ENCODE measurements at places on chromosomes 4 and X.
A peak's percentile ranks its signal among the peaks of the same experiment; 100 is the strongest.

- peak; percentile 35 for DNase-seq
These were observed 6.9 kb downstream of the PJA1 start for GRCh38 chrX:69158166-69158980.

GRCh38 chr4:67512501-67512900 lies 32.8 kb downstream of the CENPC start:
- DNase-seq, result no peak

DNA sequence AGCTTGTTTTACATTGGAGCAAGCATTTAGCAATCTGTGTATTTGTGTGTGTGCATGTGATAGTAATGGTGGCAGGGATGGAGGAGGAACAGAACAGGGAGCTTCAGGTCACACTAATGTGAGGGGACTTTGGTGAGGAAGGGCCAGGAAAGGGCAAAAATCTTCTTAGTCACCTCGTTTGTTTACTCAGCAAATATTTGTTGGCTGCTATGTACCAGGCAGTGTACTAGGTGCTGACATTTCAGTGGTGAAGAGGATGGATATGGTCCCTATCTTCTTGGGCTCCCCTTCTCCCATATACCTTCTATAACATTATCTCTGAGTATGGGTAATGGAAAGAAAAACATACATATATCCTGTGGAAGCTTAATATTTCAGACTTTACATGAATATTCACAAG lies 48.5 kb upstream of the HDAC8 start:
- DNase-seq, result no peak

DNA sequence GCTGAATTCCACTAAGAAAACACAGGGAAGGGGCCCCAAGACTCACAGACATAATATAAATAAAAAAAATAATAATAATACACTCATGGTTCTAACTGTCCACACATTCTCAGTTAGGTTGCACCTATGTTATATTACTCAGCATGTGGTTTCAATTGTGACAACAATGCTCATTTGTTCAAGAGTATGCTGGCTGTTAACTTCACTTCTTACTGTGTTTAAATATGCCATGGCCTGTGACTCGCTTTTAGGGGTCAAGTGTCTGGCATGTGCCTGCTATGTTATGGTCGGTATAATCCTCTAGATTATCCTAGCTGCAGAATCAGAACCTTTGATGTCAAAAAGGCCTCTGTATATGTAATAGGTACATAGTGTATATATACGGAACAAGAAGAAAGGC lies 324.8 kb upstream of the INTU start:
- DNase-seq, result no peak

GRCh38 chrX:19576742-19577141 lies 61.4 kb upstream of the MAP3K15 start:
- DNase-seq, result no peak

- no peak for DNase-seq
These were observed 53.3 kb downstream of the NFKB1 start for GRCh38 chr4:102554482-102554881.

DNA sequence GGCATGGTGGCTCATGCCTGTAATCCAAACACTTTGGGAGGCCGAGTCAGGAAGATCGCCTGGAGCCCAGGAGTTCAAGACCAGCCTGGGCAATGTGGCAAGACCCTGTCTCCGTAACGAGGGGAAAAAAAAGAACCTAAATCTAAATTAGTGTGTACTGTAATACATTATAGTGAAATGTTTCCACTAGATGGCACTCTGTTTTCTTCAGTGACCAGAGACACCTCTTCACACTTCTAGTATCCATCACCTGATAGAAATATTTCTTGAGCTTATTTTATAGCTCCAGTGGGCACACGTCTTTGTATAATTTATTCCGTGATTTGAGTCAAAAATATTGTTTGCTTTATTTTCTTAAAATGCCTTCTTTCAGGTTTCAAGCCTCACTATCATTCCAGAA lies 600.9 kb upstream of the DIPK2B start:
- DNase-seq, result no peak

- DNase-seq, result no peak
These were observed 97.9 kb upstream of the ADAMTS3 start for GRCh38 chr4:72666910-72667309.

DNA sequence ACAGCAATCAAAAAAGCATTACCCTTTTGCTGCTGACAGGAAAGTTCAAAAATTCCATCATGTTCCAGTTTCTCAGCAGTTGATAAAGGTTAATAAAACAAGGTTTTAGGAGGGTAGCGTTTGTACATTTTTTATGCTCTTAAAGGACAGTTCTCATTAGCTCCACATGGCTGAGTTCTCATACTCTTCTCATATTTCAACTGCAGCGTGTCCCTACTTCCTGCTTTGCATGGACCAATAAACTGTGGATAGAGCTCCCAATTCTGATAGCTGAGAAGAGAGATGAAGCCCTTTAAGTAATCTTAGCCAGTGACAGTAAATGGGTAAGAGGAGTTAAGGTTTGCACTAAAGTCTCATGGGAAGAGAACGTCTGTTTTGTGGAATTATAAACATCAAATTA lies 53.5 kb downstream of the SPANXA2 start:
- DNase-seq, result no peak

DNA sequence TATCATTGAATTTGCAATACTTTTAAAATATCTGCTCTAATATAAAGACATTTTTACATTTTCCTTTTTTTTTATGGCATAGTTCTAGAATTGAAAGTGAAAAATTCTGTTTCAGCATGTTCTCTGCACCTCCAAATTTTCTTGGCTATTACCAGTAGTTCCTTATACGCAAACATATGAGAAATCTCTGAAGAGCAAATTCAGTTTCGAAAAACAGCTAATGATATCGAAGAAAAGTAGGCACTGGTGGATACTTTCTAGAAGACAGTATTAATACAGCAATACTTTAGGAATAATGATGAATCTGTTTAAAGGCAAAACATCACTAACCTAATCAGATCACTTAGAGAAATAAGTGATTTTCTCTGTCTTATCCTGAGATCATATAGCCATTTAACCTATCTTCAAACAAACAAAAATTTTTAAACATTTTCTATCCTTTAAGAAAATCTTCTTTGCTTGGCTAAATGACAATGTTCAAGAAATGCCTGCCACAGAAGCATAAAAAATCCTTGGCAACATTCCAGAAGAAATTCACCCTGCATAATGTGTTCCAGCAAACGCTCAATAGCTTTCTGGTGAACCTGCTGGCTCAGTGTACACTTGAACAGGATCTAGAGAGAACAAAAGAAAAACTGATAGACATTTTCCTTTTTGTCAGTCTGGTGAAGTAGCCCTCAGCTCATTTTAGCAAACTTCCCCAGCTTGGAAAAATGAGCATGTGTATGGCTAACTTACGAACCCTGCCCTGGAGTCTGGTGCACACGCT lies 51.2 kb upstream of the KLF3 start:
- DNase-seq, result no peak

DNA sequence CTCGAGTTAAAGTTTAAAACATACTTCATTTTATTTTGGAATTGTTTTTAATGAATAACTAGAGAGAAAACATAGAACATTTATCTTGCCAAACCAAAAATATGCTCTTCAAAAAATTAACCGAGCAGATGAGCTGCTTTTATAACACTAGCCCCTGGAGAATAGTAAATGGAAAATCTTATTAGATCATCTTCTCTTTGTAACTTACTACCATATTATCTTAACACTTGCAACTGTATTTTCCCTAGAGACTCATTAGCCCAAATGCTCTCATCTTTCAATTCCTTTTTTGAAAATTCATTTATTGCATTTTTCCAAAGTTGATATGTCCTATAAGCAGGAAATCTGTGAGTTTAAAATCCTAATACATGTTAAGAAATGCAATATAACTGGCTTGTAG lies 143.3 kb downstream of the CAMK2D start:
- no peak for DNase-seq

GRCh38 chr4:61741327-61742096 lies 541.4 kb downstream of the ADGRL3 start:
- DNase-seq, result peak; percentile 15

DNA sequence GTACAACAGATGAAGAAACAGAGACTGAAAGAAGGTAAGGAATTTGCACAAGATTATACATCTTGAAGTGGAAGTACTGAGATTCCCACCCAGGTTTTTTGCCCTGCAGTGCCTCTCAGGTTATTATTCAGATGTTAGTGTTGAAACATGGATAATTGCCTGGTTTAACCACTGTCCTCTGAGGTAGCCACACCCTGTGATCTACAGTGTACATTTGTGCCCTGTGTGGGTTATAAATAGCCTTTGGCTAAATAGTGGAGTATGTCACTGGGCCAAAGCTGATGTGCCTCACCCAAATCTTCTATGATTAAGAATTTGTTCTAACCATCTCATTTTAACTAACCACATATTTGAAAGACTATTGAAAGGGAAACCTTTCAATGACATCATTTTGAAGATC lies 5.4 kb upstream of the ASB5 start:
- no peak for DNase-seq

- DNase-seq, result no peak
These were observed 24.4 kb downstream of the LCORL start for GRCh38 chr4:17997129-17997528.

DNA sequence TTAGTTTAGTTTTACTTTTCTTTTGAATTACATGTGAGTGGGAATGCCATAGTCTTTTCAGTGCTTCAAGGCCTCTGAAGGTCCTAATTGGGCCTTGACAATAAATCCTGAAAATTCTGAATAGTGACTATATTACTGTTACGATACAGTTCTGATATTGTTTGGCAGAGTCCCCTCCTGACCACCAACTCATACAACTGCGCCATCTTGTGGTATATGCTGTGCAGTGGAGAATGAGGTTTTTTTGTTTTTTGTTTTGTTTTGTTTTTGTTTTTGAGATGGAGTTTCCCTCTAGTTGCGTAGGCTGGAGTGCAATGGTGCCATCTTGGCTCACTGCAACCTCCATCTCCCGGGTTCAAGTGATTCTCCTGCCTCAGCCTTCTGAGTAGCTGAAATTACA lies 56.6 kb upstream of the CHRDL1 start:
- DNase-seq, result no peak

DNA sequence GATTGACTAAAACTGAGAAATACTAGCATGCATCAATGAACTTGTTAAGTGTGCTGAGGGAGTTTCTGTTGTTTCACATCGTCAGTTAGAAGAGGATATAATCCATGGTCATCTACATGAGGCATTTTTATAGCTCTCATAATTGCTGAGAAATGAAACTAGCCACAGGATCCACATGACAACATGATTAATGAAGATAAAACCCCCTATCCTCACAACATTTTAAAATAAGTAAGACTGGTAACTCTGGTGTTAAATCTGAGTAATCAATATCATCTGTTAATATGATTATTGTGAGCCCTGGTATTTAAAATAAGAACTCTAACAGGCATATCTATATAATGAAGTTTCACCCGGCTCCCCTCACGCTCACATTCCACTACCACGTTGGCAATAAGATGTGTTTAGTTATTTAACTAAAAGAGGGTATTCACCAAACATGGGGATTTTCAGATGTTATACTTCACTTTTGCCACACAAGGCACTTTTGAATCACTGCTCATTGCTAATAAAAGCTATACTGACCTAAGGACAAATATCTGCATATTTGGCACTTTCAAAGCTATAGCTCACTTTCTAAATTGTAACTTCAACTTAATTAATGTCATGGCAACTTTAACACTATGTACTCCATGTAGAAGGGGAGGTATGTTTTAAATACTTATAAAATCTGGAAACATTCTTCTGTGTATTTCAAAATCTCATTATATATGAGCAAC lies 6.7 kb downstream of the UNC5C start:
- DNase-seq, result no peak

DNA sequence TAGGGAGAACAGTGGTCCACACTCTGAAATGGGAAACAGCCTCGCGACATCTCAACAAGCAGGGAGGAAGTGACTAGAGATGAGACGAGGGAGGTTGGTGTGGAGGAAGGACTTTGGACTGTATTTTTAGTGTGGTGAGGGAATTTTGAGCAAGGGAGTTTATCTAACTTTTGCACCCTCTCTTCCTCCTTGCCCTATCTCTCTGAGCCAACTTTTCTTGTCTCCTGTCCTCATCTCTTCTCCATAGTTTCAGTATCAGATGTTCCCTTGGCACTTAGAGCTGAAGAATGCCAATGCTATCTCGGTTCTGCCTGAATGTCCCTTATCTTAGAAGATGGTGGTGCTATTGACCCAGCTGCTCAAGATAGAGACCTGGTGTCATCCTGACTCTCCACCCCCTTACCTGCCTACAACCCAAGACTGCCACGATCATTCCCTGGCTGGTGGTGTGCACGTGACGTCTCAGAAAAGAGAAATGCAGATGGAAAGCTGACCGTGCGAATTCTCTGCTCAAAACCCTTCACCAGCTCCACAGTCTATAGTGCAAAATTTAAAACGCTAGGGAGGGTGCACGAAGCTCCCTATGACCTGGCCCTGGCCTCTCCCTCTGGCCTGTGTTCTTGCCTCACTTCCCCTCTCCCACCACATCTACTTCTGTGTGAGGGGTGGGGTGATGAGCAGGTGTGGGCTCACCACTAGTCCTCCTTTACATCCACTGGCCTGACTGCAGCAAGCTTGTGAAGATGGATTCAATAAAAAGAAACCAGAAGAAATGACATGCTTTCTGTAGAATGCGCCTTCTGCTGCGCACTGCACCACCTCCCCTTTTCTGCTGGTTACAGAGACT lies 20.9 kb downstream of the MPP1 start:
- DNase-seq, result no peak
